HepG2 (cell line): ENCODE measurements at places on chromosomes 1 and 21. TPM values are rescaled to one million over a fixed set of nuclear protein-coding genes. Genes with fewer than 3 reads are reported as not detected.

DNA sequence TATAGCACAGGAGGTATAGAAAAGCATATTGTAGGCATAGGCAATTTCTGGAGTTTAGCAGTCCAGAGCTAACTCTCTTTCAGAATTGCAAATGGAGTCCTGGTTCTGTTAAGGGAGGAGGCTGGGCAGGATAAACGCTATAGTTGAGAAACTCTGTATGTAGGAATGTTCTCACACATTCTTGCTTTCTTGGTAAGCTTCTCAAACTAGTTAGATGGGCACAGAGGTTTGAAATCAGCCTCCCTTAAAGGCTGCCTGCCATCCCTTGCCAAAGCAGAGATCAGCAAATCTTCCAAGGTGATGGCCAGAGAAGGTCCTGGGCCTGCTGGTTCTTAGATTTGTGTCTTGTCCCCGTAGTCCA lies 42.9 kb upstream of the TADA1 start:
- DNase-seq, result no peak

- no peak for DNase-seq
Measured at GRCh38 chr21:42424914-42425541, 21.3 kb downstream of the UBASH3A start.

DNA sequence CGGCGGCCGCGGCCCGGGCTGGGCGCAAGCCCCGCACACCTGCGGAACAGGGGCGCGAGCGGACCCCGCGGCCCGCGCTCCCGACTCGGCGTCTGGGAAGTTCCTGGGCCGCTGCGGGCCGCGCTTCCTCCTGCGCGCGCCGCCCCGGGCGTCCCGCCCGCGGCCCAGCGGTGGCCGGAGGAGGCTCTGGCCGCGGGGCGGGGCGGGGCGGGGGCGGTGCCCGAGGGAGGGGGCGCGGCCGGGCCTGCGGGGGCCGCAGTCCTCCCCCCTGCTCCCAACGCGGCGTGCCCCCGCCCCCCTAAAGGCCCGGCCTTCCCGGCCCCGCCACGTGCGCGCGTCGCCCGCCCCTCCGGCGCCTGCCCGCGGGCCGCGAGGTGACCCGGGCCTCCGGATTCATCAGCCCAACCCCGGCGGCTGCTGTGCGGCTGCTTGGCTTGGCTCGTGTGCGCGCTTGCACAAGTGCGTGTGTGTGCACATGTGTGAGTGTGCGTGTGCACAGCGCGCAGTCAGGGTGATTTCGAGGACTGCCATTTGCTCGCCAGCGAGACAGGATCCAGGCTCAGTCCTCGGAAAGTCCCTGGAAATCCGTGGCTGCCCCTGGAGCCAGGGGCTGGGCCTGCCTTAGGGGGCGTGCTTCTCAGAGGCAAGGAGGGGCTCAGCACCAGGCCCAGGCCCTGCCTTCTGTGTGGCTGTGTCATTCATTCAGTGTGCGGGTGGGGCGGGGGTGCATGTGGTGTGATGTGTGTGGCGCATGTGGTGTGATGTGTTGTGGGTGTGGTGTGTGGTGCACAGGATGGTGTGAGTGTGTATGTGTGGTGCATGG lies at the start of gene C2CD2:
Gene C2CD2, minus strand, starts transcription at position 188 of the 823 bp plus-strand sequence. CDS start 370 bp downstream, outside the sequence.
- DNase-seq, result peak; percentile 55

DNA sequence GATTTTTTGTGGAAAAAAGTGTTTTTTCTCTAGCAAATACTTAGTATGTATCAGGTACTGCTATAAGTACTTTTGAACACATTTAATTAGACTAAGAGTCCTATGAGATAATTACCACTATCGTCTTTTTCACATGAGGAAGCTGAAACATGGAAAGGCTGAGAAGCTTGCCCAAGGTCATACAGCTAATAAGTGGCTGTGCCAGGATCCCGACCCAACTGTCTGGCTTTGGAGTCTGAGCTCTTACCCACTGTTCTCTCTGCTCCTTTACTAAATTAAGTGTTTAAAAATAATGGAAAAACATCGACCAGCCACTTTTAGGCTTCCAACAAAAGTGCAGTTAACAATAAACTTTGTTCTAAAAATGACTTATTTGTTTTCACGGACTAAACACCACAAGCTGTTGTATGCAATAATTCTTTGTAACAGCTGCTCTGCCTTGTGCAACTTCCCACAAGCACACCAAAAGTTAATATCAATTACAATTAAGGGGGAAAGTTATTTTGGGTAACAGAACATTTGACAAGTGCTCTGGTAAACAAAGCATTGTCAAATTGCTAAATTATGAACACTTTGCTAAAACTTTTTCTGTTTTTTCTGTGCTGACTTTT lies 75.7 kb downstream of the CRB1 start:
- no peak for DNase-seq

DNA sequence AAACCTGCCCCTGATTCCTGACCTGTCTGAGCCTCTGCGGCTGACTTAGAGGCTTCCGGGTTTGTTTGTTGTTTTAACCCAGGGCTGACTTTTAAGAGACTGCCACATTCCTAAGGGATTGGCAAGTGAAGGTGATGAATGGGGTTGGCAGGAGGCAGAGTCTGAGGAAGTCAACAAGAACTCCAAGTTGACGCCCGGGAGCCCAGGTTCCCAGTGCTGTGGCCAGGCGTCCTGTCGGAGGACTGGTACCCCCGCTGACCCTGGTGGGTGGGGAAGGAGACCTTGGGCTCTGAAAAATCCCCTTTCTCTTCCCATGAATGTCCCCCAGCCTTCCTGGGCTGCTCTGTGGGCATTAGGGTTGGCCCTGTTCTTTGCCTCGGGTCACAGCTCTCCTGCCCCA lies 19.7 kb upstream of the EPS8L3 start:
- DNase-seq, result no peak

- DNase-seq, result no peak
Measured at GRCh38 chr1:201693890-201694607, 134.9 kb upstream of the IPO9 start.

DNA sequence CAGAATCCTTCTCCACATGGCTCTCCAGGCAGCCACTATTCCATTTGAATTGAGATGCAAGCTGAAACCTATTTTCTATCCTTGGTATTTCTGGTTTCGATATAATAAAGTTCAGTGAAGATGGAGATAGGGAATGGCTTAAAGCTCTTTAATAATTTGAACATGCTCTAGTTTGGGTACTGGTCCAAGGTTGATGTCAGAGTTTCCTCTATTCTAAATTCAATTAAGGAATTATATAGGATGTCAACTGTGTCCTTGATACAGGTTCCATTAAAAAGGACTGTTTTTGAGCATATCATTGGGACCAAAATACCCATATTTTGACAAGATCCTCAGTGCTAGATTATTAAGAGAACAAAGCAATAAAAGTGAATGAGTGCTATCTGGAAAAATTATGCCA lies 245.3 kb downstream of the SPATA17 start:
- no peak for DNase-seq

DNA sequence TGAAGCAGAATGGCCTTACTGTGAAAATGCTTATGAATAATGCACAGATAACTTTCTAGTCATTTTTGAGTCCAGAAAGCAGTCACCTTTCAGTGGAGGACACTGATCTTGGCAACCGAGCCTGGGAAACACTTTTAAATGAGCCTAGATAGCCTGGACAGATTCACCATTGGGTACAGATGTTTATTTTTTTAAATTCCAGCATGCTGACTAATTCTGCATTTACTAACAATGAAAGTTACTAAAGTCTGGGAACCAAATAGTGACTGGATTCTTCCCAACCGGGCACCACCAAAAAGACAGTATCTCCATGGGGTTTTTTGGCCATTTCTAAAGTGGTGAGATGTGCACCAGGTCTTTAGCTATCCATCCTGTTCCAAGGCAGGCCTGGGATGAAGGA lies 3.3 kb upstream of the FMOD start:
- DNase-seq, result no peak

DNA sequence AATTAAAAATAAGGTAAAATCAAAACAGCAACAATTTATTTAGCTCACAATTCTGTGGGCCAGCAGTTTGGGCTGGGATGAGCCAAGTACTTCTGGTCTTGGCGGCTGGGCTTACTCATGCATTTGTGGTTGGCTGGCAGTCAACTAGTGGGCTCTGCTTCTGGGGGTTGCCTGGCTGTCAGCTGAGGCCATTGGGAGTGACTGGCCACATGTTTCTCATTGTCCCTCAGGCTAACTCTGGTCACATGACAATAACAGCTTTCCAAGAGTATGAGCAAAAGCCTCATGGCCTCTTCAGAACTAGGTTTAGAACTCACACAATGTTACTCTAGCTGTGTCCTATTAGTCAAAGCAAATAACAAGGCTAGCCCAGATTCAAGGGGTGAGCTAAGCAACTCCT lies 15.6 kb upstream of the CHIA start:
- no peak for DNase-seq

- DNase-seq, result no peak
Measured at GRCh38 chr1:228404107-228404720, 2.4 kb downstream of the TRIM11 start.

GRCh38 chr21:15054089-15054488 lies 10.7 kb downstream of the NRIP1 start:
- no peak for DNase-seq

GRCh38 chr1:25648681-25649440 lies 32.3 kb downstream of the MAN1C1 start:
- no peak for DNase-seq

- no peak for DNase-seq
Measured at GRCh38 chr21:45504021-45504515, 38.2 kb downstream of the SLC19A1 start.

DNA sequence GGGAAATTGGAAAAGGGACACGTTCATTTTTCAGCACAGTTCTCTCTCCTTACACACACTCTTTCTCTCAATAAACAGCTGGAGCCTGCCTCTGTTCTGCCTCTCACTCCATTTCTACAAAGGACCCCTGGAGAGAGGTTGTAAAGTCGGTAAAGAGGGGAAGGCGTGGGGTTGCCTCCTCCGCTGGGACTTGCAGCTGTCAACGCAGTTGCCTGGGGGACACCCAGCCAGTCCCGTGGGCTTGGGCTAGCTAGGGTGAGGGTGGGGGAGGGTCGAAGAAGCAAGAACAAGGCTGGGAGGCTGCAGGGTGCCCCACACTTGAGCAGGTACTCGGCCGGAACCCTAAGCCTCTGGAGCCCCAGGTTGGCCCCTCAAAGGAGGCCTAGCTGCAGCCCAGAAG lies 27.6 kb downstream of the C1orf216 start:
- DNase-seq, result no peak

GRCh38 chr1:180194546-180195207 lies 35.4 kb upstream of the LHX4 start:
- DNase-seq, result no peak

GRCh38 chr1:40676501-40676900 lies 11.0 kb upstream of the RIMS3 start:
- DNase-seq, result no peak

IQGAP3 gene
- polyA plus RNA-seq, result 12.8 and 13.5 TPM in 2 replicates

DNAI4 gene
- 0.08 and 0.25 TPM in 2 replicates for polyA plus RNA-seq

ARF1 gene
- 327 and 337 TPM in 2 replicates for polyA plus RNA-seq

BRINP3 gene
- polyA plus RNA-seq, result not detected in 2 replicates

RXRG gene
- not detected in 2 replicates for polyA plus RNA-seq

LCE3E gene
- not detected in 2 replicates for polyA plus RNA-seq

FMO2 gene
- polyA plus RNA-seq, result not detected in 2 replicates

ADARB1 gene
- polyA plus RNA-seq, result 6.6 and 7.1 TPM in 2 replicates

TAL1 gene
- polyA plus RNA-seq, result 0.05 and 0.07 TPM in 2 replicates

KCNJ10 gene
- 9.9 and 10.3 TPM in 2 replicates for polyA plus RNA-seq

FLG2 gene
- not detected in 2 replicates for polyA plus RNA-seq
